ENCODE measurements at places on chromosomes 13 and 19.

DNA sequence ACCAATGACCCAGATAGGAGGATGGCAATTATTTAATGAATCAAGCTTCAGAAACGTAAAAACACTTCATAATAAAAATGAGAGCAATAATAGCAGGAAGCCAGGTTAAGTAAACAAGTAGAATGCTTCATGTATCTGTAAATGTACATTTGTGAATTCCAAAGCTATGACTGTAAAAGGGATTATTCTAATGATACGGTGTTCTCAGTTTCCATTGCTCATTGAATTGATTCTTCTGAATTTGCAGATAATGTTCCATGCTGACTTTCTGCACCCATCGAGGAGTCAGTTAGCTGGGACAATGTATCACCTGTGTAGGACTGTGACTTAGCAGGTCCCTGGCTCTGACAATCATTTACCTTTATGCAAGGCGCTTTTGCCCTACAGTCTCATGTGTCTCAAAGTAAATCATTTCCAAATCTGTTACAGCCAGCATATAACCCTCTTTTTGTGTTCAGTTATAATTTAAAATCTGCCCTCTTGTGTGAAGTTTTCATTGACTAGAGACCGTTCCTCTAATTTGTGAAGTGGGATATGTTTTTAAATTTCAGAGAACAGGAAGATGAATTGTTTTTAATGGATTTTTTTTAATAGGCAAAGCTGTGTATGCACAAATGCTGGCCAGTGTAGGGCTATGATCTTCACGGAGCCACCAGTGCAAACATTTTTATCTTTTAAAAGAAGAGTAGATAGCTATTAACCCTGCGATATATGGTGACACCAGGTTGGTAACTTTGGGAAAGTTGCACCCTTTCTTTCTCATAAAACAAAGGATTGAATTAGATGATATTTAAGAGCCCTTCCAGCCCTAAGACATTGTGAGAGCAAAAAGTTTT is 267.1 kb downstream of the KLF5 start:
- no peak for DNase-seq

DNA sequence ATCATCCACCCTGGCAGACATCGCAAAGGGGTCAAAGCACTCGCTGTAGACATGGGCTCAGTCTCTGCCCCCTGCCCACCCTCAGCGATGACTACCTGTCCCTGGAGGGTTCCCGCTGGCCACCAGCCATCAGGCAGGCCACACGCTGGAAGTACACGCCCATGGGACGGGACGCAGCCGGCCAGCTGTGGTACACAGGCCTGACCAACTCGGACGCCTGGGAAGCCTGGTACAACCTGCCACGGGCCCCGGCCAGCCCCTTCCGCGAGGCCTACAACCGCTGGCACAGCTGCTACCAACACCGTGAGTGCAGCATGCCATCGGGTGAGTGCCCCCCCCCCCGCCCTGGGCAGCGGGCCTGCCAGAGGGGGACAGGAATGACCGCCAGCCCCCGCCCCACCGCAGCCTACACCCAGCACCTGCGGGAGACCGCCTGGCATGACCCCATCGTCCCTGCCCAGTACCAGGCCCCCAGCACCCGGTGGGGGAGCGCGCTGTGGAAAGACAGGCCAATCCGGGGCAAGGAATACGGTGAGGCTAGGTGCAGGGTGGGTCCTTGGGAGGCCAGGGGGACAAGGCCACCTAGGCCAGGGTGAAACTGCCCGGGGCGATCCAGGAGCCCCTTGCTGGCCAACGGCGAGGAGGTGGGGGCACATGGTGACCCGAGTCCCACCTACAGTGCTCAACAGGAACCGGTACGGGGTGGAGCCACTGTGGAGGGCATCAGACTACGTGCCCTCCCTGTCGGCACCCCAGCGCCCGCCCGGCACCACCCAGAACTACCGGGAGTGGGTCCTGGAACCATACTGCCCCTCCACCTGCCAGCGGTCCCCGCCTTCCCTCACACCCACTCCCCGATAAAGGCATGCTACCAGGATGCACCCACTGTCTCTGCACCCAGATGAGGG is 4.4 kb downstream of the TEKTIP1 start:
- DNase-seq = no peak

DNA sequence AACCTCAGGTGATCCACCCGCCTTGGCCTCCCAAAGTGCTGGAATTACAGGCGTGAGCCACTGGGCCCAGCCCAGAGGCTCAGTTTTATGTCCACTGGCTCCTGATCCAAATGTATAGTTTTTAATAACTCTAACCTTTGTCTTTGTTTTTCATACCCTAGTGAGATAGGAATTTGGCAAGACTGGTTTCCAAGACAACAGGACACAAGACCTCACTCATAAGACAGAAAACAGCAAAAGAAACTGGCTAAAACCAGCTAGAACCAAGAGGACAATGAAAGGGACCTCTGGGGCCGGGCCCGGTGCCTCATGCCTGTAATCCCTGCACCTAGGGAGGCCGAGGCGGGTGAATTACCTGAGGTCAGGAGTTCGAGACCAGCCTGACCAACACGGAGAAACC is 27.6 kb downstream of the CPT1C start:
- no peak for DNase-seq

GRCh38 chr13:113216254-113217048 is 7.0 kb downstream of the CUL4A start:
- no peak for DNase-seq

DNA sequence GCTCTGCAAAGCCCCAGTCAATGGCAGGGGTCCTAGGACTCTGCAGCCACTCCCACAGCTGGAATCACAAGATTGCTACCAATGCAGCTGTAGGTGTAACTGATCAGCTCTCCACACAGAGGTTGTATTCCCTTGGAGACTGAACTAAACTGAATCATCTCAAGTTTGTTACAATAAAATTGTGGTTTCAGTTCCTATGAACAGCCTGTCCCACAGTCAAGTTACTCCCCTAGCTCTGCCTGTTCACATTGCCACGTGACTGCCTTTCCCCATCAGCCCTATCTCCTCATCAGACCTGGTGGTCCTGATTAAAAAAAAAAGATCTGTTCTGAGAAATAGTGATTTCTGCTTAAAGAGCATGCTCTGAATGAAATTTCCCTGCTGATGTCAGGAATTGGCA is 287.9 kb upstream of the NBEA start:
- DNase-seq = no peak
